Daoy (cell line): ENCODE measurements at places on chromosomes 3 and 15. TPM values are rescaled to one million over a fixed set of nuclear protein-coding genes. Genes with fewer than 3 reads are reported as not detected.

Gene BNIP2
- total RNA-seq, result 159 and 187 TPM in 2 replicates

Gene NPTN
- 63.4 and 69.0 TPM in 2 replicates for total RNA-seq

Gene FOXB1
- 0.06 TPM in 1 of 2 replicates, not detected in the other for total RNA-seq

Gene PGBD4
- total RNA-seq, result 1.4 and 2.4 TPM in 2 replicates

Gene DNAH12
- 0.06 TPM in 1 of 2 replicates, not detected in the other for total RNA-seq

Gene WDR73
- 19.3 and 42.7 TPM in 2 replicates for total RNA-seq
